ENCODE measurements at places on chromosomes 3 and 15. TPM values are rescaled to one million over a fixed set of nuclear protein-coding genes. Genes with fewer than 3 reads are reported as not detected.

The STAC gene
- total RNA-seq: 4.9 TPM

DNA sequence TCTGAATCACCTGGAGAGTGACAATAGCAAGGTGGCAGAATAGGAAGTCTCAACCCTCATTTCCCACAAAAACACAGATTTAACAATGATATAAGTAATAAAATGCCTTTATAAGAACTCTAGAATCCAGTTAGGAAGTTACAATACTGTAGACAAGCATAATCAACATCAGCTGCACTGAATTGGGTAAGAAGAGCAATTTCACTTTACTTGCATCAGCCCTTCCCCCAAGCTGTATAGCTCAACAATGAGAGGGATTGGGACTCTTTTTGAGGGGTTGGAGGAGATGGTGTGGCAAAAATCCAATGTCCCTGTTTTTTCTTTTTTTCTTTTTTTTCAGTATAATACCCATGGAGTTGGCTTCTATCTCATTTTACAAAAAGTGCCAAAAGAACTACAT, 63.1 kb downstream of the SERP1 start:
- no peak for DNase-seq

The RASA2 gene
- total RNA-seq: 14.3 TPM

DNA sequence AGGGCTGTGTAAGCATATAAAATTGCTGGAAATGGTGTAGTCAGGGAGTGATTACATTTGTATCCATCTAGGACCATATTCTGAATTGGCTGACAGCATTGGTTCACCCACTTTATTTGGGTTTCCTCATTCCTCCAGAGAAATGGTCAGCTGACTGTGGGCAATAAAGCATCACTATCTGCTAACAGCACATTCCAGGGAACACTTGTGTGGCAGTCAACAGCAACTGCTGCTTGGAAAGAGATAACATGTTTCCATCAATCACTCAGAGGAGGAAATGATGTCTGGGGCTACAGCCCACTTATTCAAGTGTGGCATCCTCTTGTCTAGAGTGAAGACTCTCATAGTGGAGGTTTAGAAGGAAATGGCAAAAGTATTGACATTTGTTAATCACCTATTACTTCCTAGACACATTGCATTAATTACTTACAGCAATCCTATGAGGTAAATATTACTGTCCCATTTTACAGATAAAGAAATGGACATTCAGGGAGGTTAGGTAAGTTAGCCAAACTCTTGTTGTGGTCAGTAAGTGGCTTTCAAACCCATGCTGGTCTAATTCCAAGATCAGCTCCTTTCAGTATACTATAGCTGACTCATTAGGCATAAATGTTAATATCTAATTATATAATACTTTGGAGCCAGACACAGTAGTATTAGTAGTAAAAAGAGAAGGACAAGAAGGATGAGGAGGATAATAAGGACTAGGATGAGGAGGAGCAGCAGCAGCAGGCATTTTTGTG, 247.8 kb downstream of the ALCAM start:
- DNase-seq: no peak

DNA sequence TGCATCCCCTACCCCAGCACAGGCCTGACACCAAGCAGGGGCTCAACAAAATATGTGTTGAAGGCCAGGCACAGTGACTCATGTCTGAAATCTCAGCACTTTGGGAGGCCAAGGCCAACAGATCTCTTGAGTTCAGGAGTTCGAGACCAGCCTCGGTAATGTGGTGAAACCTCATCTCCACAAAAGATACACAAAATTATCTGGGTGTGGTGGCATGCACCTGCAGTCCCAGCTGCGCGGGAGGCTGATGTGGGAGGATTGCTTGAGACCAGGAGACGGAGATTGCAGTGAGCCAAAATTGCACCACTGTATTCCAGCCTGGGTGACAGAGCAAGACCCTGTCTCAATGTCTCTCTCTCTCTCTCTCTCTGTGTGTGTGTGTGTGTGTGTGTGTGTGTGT, 30.7 kb upstream of the CYP11A1 start:
- no peak for DNase-seq

GRCh38 chr3:21562243-21562642, 188.8 kb downstream of the ZNF385D start:
- DNase-seq: no peak

DNA sequence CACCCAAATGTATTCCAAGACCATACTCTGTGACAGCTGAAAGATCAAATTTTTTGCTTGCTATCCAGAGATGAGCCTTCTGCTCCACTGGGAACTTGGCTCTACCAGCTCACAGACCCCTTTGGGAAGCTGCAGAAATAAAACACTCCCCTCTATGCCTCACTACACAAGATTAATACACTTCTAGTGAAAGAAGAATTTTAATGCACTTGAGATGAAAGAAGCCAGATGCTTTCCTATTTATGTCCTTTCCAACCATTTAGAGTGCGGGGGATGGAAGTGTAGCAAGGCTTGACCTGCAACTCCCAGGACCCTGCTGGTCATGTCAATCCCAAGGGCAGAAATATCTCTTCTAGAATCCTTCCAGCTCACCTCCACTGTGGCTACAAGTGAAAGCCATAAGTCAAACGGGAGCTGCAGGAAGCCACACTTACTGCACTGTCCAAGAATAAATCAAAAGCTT, 34.7 kb downstream of the ANXA2 start:
- no peak for DNase-seq

The PLA2G4D gene
- not detected for total RNA-seq

DNA sequence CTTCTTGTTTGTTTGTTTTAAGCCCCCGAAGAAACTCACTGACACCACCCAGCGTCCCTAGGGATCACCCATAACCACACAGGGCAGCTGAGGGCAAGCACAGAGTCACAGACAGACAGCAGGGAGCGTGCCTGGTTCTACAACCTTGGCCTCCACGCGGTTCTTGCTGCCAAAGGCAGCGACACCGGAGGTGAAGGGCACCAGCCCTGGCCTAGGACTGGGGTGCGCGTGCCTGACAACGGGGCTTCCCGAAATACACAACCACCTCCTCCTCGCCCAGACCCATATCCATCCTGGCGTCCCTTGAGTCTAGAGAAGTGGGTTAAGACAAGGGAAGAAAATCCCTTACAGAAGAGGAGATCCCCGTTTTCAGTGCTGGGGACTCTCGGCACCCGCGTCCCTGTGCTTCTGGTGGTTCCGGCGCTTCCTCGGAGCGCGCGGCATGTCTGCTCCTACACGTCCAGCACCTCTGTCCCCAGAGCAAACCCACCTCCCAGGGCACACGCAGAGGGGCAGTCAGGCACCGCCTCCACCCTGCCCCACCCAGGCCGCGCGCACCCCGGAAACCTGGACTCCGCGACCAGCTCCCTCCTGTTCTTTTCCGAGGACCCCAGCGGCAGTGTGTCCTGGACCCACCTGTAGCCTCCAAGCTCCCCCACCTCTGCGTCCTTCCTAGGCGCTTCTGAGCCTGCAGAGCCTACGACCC, 911 bp downstream of the RFTN1 start:
- no peak for DNase-seq

The SMCO1 gene
- not detected for total RNA-seq

GRCh38 chr3:112759681-112760080, 87.0 kb downstream of the CD200R1L start:
- DNase-seq: no peak
